ENCODE measurements at places on chromosomes 5 and 9.

- no peak overlapping the region for H3K4me3 ChIP-seq
- no peaks in the 10 kb centered on the region for H3K36me3 ChIP-seq
These were observed 111.8 kb downstream of the GCNT1 start for GRCh38 chr9:76570826-76571225.

- H3K27me3 ChIP-seq: no peaks in the 10 kb centered on the region
- no peak overlapping the region for H3K4me3 ChIP-seq
- no peaks in the 10 kb centered on the region for H3K36me3 ChIP-seq
These were observed 95.7 kb downstream of the NFIB start for GRCh38 chr9:14218253-14218652.

GRCh38 chr9:86589273-86589672 is 235.1 kb upstream of the TUT7 start:
- H3K4me3 ChIP-seq: no peak overlapping the region
- no peaks in the 10 kb centered on the region for H3K4me1 ChIP-seq
- peak; percentile 89 for DNase-seq
- no peaks in the 10 kb centered on the region for H3K36me3 ChIP-seq

DNA sequence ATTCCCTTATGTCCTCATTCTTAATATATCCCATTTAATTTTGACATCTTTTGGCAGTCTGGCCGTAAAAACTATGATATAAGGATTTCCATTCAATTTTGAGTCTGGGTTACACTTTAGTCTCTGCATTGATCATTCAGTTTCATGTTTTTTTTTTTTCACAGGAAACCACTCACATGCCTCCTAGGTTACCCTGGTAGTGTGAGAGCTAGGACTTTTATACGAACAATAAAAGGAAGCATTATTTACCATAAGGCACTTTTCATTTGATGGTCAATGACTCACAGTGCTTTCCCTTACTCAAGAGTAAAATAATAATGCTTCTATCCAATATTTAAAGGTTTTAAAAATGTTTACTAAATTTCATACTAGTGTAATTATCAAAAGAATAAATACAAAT is 16.4 kb upstream of the DMAC1 start:
- no peak overlapping the region for H3K4me3 ChIP-seq
- no peaks in the 10 kb centered on the region for H3K4me1 ChIP-seq
- no peaks in the 10 kb centered on the region for H3K36me3 ChIP-seq
- H3K27me3 ChIP-seq: peaks cover under 1% of the 10 kb centered on the region
- H3K27ac ChIP-seq: no peak overlapping the region
- DNase-seq: no peak

DNA sequence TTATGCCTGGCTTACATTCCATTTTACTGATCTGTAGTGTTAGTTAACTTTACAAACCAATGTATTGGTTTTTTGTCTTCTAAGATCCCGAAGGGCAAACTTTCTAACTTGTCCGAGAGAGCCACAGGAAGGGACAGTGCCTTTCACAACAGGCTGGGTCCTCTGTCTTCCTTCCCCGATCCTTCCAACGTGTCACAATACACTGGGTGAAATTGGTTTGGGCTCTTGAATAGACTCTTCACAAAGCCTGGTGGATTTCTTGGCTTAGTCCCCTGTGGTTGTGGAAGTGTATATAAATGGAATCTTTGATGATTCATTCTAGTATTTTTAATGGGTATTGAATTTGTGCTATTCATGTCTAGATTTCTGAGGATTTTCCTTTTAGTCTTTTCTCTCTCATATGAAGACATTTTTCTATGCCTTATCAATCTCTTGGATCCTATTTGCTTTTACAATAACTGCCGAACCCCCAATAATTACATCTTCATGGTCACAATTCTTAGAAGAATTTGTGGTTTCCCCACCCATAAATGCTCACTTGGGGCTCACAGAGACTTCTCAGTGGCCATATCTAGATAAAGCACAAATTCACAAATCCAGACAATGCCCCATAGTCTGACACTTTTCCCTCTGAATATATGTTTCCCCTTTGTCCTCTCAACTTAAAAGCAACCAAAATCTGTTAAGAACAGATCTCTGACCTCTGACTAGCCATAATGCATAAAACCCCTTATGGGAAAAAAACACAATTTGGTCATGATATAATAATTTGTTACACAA is 107.7 kb downstream of the MTRR start:
- no peaks in the 10 kb centered on the region for H3K27me3 ChIP-seq
- no peak overlapping the region for H3K4me3 ChIP-seq
- no peak for DNase-seq
- no peaks in the 10 kb centered on the region for H3K4me1 ChIP-seq

DNA sequence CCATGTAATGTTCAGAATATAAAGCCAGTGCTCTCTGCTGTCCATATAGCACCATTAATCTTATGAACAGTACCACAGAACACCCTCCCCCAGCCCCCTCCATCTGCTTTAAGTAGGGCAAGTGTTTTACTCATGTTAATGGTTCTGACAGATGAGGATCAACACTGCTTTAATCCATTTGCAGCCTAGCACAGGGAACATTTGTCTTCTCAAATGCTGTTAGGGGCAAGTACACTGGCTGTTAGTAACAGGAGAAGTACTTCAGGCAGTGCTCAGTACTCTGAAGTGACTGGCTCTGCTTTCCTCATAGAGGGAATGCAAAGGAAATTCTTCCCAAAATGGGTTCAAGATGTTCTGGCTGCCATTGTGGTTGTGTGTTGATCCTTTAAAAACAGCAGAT is 202.6 kb downstream of the DCP2 start:
- H3K4me3 ChIP-seq: peak overlapping the region; percentile 29
- peaks cover 23% of the 10 kb centered on the region for H3K4me1 ChIP-seq
- peaks cover 83% of the 10 kb centered on the region for H3K36me3 ChIP-seq

GRCh38 chr5:159224471-159224870 is 15.1 kb upstream of the RNF145 start:
- H3K4me1 ChIP-seq: peaks cover 3% of the 10 kb centered on the region
- H3K4me3 ChIP-seq: no peak overlapping the region
- no peak for DNase-seq
- no peaks in the 10 kb centered on the region for H3K36me3 ChIP-seq
- no peak overlapping the region for H3K27ac ChIP-seq

DNA sequence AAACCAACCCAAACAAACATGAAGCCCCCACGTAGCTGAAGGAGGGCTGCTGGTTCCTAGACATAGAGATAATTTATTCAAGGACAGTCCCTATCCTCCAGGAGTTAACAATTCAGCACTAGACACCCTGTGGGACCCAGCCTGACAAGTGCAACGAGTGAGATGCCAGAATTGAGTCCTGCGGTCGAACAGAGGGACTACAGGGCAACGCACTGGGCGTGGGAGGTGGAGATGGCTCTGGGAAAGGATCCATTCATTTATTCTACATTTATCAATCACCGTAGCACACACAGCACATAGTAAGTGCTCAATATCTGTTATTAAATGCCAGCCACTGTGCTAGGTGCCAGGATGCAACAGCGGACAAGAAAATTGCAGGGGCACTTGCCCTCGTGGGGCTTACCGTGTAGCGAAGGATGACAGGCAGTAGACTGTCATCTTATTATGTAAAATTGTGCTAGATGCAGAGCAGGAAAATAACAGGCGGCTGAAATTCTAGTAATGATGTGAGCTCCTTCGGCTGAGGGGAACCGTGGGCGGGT is 855 bp upstream of the ARHGAP26 start:
- no peak overlapping the region for H3K27ac ChIP-seq
- peaks cover 14% of the 10 kb centered on the region for H3K27me3 ChIP-seq

GRCh38 chr5:33023649-33024048 is 312.5 kb downstream of the NPR3 start:
- H3K4me3 ChIP-seq: no peak overlapping the region
- no peaks in the 10 kb centered on the region for H3K27me3 ChIP-seq
- no peak for DNase-seq
- H3K36me3 ChIP-seq: no peaks in the 10 kb centered on the region
- H3K27ac ChIP-seq: no peak overlapping the region

- no peaks in the 10 kb centered on the region for H3K36me3 ChIP-seq
- DNase-seq: no peak
- H3K27me3 ChIP-seq: no peaks in the 10 kb centered on the region
- no peak overlapping the region for H3K4me3 ChIP-seq
- peaks cover 9% of the 10 kb centered on the region for H3K4me1 ChIP-seq
These were observed 292.4 kb downstream of the CD180 start for GRCh38 chr5:66904189-66904588.

DNA sequence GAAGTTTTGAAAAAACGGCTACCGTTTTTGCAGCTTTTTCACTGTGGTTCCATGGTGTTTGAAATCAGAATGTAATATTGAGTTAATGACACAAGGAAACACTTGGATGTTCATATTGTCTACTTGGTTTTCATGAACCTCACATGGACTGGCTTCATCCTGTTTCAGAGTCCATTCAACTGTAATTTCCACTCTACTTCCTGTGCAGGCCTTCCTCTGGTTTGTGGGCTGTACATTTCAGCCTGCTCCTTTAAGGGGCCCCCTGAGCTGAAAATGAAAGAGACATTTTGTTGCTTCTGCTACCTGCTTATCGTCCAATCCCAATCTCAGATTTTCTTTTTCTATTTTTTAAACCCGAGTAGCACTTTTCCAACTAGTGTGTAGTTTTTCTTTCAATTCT is 41.8 kb upstream of the CDKN2B start:
- no peak overlapping the region for H3K27ac ChIP-seq
- H3K27me3 ChIP-seq: no peaks in the 10 kb centered on the region
- no peaks in the 10 kb centered on the region for H3K36me3 ChIP-seq

GRCh38 chr5:119393746-119394145 is 37.9 kb downstream of the TNFAIP8 start:
- no peaks in the 10 kb centered on the region for H3K4me1 ChIP-seq
- no peaks in the 10 kb centered on the region for H3K27me3 ChIP-seq
- H3K27ac ChIP-seq: no peak overlapping the region
- H3K4me3 ChIP-seq: no peak overlapping the region
- H3K36me3 ChIP-seq: peaks cover 33% of the 10 kb centered on the region
- DNase-seq: no peak

DNA sequence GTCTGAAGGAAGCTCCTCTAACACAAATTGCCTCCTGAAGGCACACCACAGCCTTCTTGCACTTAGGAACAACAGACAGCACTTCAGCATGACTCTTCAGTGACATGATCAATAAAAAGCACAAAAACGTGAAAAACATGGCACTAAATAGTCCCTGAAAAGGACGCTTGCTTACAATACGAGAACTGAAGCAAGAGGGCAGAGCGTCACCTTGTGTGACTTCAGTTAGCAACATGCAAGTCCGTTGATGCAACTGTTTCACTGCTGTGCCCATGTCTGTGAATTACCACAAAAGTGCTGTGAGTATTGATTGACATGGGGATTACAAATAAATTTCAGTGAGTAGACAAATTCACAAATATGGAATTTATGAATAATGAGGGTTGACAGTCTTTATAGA is 219.9 kb upstream of the GAS1 start:
- no peaks in the 10 kb centered on the region for H3K36me3 ChIP-seq
- H3K4me3 ChIP-seq: no peak overlapping the region
- H3K27ac ChIP-seq: no peak overlapping the region
- H3K27me3 ChIP-seq: no peaks in the 10 kb centered on the region
- H3K4me1 ChIP-seq: peaks cover 3% of the 10 kb centered on the region
- no peak for DNase-seq

DNA sequence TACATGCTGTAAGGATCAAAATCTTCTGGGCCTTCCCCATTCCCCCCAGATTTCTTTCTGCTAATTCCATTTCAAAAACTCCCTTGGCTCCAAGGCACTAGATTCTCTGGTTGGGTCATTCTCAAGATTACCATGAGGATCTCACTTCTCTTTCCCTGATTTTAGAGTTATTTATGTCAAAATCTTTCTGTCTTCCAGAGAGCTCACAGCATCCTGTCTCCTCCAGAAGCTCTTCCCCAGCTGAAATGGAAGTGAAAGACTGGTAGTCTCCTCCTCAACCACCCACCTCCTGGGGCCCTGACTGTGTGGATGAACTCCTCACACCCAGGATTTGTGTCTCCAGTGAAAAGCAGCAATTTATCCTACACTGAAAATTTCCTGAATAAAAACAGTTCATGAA is 11.9 kb upstream of the ZNF366 start:
- H3K27ac ChIP-seq: no peak overlapping the region
- H3K4me1 ChIP-seq: no peaks in the 10 kb centered on the region
- no peaks in the 10 kb centered on the region for H3K36me3 ChIP-seq
- no peaks in the 10 kb centered on the region for H3K27me3 ChIP-seq
- DNase-seq: no peak

DNA sequence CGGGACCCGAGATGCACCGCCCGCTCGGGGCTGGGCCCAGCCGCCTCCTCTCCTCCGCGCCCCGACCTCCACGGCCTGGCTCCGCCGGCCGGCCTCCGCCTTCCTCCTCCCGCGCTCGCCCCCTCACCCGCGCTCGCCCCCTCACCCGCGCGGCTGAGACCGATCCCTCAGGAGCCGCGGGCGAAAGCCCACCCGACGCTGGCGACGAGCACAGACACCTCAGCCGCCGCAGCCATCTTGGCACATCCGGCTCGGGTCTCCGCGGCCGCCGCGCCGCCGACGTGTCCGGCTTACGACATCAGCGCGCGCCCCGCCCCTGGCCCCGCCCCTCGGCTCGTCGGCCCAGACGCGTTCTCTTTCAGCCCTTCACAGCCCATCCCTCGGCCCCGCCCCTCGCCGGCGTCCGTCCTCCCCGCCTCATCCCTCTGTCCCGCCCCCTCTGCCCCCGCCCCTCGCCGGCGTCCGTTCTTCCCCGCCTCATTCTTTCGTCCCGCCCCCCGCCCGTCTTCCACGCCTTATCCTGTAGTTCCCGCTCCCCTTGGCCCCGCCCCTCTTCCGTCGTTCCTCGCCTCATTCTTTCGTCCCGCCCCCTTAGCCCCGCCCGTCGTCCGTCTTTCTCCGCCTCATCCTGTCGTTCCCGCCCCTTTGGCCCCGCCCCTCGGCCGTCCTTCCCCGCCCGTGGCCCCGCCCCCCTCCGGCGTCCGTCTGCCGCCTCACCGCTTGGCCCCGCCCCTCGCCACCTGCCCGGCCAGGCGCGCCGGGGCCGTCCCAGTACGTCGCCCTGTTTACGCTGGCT is at the start of gene SEC16A:
TSS of gene SEC16A (minus strand) at position 248 of the 796 bp plus-strand sequence. CDS start 5,425 bp downstream, outside the sequence.
- peaks cover 4% of the 10 kb centered on the region for H3K4me1 ChIP-seq
- peak; percentile 100 for DNase-seq
- H3K36me3 ChIP-seq: peaks cover 19% of the 10 kb centered on the region
- peak within 1 kb of the TSS; percentile 91 for H3K4me3 ChIP-seq
- peak within 1 kb of the TSS; percentile 100 for H3K27ac ChIP-seq

DNA sequence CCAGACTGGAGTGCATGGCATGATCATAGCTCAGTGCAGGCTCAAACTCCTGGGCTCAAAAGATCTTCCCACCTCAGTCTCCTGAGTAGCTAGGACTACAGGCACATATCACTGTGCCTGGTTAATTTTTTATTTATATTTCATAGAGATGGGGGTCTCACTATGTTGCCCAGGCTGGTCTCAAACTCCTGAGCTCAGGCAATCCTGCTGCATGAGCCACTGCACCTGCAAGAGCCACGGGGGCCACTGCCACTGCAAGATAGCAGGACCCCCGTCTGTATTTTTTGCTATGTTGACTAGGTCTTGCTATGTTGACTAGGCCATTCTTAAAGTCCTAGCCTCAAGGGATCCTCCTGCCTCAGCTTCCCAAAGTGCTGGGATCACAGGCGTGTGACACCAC is 6.5 kb downstream of the CYSTM1 start:
- H3K4me1 ChIP-seq: no peaks in the 10 kb centered on the region
- no peaks in the 10 kb centered on the region for H3K36me3 ChIP-seq
- no peak overlapping the region for H3K27ac ChIP-seq
- DNase-seq: no peak
